ENCODE measurements at places on chromosomes 4 and X. TPM values are rescaled to one million over a fixed set of nuclear protein-coding genes. Genes with fewer than 3 reads are reported as not detected.

The USP51 gene
- 2.2 TPM for total RNA-seq

The SPANXB1 gene
- total RNA-seq, result not detected

The PAGE4 gene
- total RNA-seq, result not detected

The GABRB1 gene
- total RNA-seq, result 2.6 TPM

The PITX2 gene
- total RNA-seq, result 0.24 TPM

The TLL1 gene
- total RNA-seq, result 4.4 TPM

The LONRF3 gene
- total RNA-seq, result 8.8 TPM

The GCNA gene
- 3.0 TPM for total RNA-seq

The ADH1A gene
- total RNA-seq, result not detected

The DUSP21 gene
- not detected for total RNA-seq

The DGKK gene
- total RNA-seq, result not detected

The BGN gene
- 206 TPM for total RNA-seq

DNA sequence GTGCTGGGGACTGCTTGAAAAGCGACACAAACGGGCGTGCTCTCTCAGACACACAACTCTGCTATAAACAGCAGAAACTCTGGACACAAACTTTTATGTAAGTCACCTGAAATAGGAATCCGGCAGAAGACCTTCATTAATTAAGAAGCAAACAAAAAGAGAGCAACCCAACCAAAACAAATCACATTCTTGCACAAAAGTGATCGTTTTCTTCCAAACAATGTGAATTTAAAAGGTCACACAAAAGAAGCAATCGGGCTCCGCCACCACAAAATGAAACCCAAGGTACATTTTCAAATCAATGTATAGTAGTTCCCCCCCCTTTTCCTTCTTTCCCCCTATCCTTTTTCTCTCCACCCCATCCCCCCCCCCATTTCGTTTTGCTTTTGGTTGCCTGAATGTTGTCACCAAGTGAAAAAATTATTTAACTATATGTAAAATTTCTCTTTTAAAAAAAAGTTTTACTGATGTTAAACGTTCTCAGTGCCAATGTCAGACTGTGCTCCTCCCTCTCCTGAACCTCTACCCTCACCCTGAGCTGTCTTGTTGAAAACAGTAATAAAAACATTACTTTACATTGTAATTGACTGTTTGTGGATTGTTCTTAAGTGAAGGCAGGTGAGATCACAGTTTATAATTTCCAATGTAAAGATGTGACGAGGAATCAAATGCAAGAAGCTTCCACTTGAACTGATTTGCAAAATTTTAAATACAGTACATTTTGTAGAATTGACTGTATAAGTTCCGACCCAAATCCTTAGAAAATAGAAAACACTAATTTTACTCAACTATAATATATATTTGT, 2.4 kb downstream of the MAB21L2 start:
- no peak overlapping the region for H3K27ac ChIP-seq
- no peak for DNase-seq
- peaks cover 17% of the 10 kb centered on the region for H3K4me1 ChIP-seq
- H3K4me3 ChIP-seq, result peak overlapping the region; percentile 28

DNA sequence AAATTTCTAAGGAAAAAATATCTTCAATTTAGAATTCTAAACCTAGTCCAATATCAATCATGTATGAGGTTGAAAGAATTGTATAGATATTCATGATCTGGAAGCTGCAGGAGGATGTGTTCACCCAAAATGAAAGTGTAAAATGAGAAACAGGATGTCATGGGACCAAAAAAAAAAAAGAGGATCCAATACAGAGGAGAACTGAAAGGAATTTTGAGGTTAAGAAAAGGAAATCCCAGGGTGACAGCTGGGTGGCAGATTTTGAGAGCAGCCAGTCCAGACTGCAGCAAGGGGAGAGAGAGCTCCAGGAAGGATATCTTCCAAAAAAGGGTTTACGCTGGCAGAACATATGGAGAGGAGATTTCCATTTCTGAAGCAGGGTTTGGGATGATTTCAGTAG, 38.9 kb downstream of the TLR10 start:
- no peak overlapping the region for H3K27ac ChIP-seq
- no peaks in the 10 kb centered on the region for H3K27me3 ChIP-seq
- H3K4me3 ChIP-seq, result no peak overlapping the region
- no peaks in the 10 kb centered on the region for H3K4me1 ChIP-seq
- no peaks in the 10 kb centered on the region for H3K36me3 ChIP-seq

DNA sequence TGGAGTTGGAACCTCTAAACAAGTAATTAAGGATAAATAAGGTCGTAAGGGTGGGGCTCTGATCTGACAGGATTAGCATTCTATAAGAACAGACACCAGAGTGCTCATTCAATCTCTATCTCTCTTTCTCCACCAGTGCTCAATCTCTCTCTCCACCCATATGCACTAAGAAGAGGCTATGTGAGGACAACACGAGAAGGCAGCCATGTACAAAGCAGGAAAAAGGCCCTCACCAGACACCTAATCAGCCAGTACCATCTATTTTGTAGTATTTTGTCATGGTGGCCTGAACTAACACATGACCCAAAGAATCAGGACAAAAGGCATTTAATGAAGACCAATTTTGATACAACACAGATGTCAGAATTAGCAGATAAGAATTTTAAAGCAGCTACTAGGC, 16.8 kb downstream of the RFC1 start:
- DNase-seq, result no peak
- H3K4me1 ChIP-seq, result no peaks in the 10 kb centered on the region
- H3K4me3 ChIP-seq, result no peak overlapping the region

- no peaks in the 10 kb centered on the region for H3K36me3 ChIP-seq
- no peak overlapping the region for H3K27ac ChIP-seq
- DNase-seq, result no peak
- H3K27me3 ChIP-seq, result no peaks in the 10 kb centered on the region
- no peaks in the 10 kb centered on the region for H3K4me1 ChIP-seq
- H3K4me3 ChIP-seq, result no peak overlapping the region
Observed at GRCh38 chr4:133997436-133997835, 204.2 kb downstream of the PABPC4L start.

- H3K36me3 ChIP-seq, result no peaks in the 10 kb centered on the region
- H3K4me1 ChIP-seq, result no peaks in the 10 kb centered on the region
- no peak overlapping the region for H3K4me3 ChIP-seq
- no peak overlapping the region for H3K27ac ChIP-seq
- H3K27me3 ChIP-seq, result no peaks in the 10 kb centered on the region
Observed at GRCh38 chrX:11439846-11440245, 146.6 kb downstream of the AMELX start.

DNA sequence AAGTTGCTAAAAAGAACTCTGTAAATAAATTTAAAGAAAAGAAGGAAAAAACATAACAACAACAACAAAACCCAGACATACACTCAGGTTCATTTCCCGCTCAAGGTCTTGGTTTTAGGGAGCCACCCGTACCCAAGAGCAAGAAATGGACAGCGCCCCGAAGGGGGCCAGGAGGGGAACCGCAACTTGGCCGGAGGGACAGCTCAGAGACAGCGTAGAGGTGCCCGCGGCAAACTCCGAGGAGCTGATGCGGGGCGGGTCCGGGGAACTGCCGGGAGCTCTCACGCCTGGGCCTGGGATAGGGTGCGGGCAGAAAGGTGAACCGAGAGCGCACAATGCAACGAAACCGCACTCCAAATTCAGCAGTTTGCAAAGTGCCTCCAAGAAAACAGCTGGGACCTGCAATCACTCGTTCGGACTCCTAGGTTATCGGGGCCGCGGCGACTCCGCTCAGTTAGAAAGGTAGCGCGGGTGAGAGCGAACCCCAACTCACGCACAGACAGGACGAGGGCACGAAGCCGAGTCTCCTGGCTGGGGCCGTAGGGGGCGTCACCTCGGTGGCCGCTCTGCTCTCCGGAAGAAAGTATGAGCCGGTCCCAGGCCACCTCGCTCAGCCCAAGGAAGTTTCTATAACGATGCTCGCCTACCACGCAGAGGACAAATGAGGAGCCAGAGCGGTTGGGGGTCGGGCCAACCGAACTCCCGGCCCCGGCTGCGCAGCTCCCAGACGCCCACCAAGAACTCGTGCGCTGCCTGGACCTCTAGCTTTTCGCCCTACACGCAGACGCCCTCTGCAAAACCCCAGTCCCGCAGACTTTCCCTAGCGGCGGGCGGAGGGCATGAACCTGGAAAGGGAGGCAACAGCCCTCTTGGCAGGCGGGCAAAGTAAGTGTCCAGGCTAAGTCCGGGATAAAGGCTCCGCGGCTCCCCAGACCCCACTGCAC, 1.4 kb downstream of the NDNF start:
- DNase-seq, result no peak
- H3K27me3 ChIP-seq, result no peaks in the 10 kb centered on the region
- no peaks in the 10 kb centered on the region for H3K36me3 ChIP-seq
- H3K27ac ChIP-seq, result peak overlapping the region; percentile 66
- H3K4me1 ChIP-seq, result peaks cover 20% of the 10 kb centered on the region

DNA sequence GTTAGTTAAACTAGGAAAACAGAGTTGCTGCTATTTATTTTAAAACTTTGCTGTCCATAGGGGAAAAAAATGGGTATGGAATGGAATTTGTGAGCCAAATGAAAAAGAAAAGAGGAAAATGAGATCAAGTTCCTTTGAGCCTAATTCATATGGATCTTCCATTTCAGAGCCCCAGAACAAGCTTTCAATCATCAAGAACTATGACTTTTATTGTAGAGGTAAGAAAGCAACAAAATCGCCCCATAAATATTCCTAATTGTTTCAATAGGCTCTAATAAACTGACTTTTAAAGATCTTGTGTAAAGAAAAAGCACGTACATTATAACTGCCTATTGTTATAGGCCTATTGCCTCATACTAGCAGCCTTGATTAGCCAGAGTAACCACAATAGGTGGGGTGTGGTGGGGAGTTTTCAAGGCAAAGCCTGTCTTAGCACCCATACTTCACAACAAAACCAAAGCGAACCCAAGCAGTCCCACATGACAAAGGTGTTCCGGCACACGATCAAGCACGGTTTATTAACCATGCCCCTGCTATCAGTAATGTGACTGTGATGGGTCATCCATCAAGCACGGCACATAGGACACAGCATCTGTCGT, 44.4 kb downstream of the RBM47 start:
- no peak for DNase-seq
- H3K27ac ChIP-seq, result no peak overlapping the region
- H3K4me1 ChIP-seq, result no peaks in the 10 kb centered on the region
- no peaks in the 10 kb centered on the region for H3K27me3 ChIP-seq
- no peaks in the 10 kb centered on the region for H3K36me3 ChIP-seq

GRCh38 chr4:5052204-5052702, 973 bp downstream of the STK32B start:
- peaks cover 19% of the 10 kb centered on the region for H3K4me1 ChIP-seq
- H3K27ac ChIP-seq, result no peak overlapping the region
- H3K36me3 ChIP-seq, result no peaks in the 10 kb centered on the region
- peak overlapping the region; percentile 38 for H3K4me3 ChIP-seq

DNA sequence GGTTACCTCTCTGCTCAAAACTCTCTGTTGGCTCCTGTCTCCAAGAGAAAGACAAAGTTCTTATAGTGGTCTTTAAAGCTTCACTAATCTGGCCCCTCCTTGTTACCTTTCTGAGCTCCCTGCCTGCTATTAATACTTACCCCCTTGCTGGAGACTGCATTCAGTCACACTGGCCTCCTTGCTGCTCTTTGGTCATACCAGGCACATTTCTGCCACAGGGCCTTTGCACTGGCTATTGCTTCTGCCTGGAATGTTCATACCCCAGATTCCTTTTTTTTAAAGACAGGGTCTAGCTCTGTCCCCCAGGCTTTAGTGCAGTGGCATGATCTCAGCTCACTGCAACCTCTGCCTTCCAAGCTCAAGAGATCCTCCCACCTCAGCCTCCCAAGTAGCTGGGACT, 15.9 kb upstream of the RAB9A start:
- no peak overlapping the region for H3K27ac ChIP-seq
- H3K27me3 ChIP-seq, result no peaks in the 10 kb centered on the region
- no peak overlapping the region for H3K4me3 ChIP-seq
- no peaks in the 10 kb centered on the region for H3K36me3 ChIP-seq

- no peaks in the 10 kb centered on the region for H3K36me3 ChIP-seq
- H3K4me3 ChIP-seq, result no peak overlapping the region
- no peaks in the 10 kb centered on the region for H3K27me3 ChIP-seq
- no peak for DNase-seq
- H3K27ac ChIP-seq, result no peak overlapping the region
Observed at GRCh38 chr4:80419946-80420345, 84.4 kb downstream of the CFAP299 start.

DNA sequence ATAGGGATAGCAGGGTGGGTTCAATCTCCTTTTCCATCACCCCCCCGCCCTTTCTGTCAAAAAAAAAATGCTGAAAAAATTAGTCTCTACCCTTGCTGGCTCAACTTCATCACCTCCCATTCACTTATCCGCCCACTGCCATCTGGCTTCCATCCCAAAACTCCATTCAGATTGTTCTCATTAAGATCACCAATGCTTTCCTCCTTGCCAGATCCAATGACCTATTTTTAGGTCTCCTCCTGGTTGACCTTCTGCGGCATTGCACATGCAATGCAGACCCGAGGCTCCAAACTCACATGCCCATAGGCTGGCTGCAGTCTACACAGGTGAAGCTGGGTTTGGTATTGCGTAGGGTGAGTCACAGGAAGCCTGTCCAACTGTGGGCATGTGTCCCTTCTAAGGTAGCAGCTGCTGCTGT, 21.1 kb upstream of the STIM2 start:
- no peaks in the 10 kb centered on the region for H3K36me3 ChIP-seq
- peaks cover 7% of the 10 kb centered on the region for H3K4me1 ChIP-seq
- H3K27ac ChIP-seq, result no peak overlapping the region

GRCh38 chr4:168859888-168860694, 150.0 kb downstream of the CBR4 start:
- DNase-seq, result no peak
- peak overlapping the region; percentile 26 for H3K27ac ChIP-seq
- no peaks in the 10 kb centered on the region for H3K27me3 ChIP-seq
- H3K4me1 ChIP-seq, result peaks cover 70% of the 10 kb centered on the region
- peaks cover 32% of the 10 kb centered on the region for H3K36me3 ChIP-seq
- no peak overlapping the region for H3K4me3 ChIP-seq

DNA sequence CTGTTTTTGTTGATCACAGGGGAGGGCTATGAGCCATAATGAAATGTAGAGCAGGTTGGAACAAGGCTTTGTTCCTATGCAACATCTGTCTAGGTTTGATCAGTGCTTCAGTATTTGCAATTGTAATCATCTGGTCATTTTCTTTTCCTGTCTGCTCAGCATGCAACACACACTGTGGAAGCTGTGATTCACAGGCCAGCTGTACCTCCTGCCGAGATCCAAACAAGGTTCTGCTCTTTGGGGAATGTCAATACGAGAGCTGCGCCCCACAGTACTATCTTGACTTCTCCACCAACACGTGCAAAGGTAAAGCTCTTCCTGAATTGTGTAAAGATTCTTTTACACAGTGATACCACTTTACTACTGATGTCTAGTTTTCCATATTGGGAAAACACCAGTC, 181.9 kb upstream of the ANXA3 start:
- H3K4me1 ChIP-seq, result no peaks in the 10 kb centered on the region
- no peak for DNase-seq
- no peaks in the 10 kb centered on the region for H3K27me3 ChIP-seq
- no peak overlapping the region for H3K27ac ChIP-seq
- peaks cover 4% of the 10 kb centered on the region for H3K36me3 ChIP-seq

- no peaks in the 10 kb centered on the region for H3K27me3 ChIP-seq
- no peaks in the 10 kb centered on the region for H3K4me1 ChIP-seq
- no peak overlapping the region for H3K4me3 ChIP-seq
- DNase-seq, result no peak
- H3K27ac ChIP-seq, result peak overlapping the region; percentile 34
Observed at GRCh38 chrX:39196192-39197102, 395.2 kb downstream of the MID1IP1 start.

- no peak for DNase-seq
- no peaks in the 10 kb centered on the region for H3K27me3 ChIP-seq
- no peaks in the 10 kb centered on the region for H3K4me1 ChIP-seq
- H3K36me3 ChIP-seq, result no peaks in the 10 kb centered on the region
- H3K4me3 ChIP-seq, result no peak overlapping the region
Observed at GRCh38 chrX:44970709-44971108, 97.7 kb downstream of the KDM6A start.

- peaks cover 7% of the 10 kb centered on the region for H3K4me1 ChIP-seq
- no peak for DNase-seq
- H3K4me3 ChIP-seq, result no peak overlapping the region
- H3K27ac ChIP-seq, result no peak overlapping the region
Observed at GRCh38 chr4:38576767-38577166, 87.2 kb upstream of the KLF3 start.

Measured in right atrium auricular region (tissue), 2 donors.